Amygdala (tissue), 56 donors: ENCODE measurements at places on chromosomes 3 and 15.

DNA sequence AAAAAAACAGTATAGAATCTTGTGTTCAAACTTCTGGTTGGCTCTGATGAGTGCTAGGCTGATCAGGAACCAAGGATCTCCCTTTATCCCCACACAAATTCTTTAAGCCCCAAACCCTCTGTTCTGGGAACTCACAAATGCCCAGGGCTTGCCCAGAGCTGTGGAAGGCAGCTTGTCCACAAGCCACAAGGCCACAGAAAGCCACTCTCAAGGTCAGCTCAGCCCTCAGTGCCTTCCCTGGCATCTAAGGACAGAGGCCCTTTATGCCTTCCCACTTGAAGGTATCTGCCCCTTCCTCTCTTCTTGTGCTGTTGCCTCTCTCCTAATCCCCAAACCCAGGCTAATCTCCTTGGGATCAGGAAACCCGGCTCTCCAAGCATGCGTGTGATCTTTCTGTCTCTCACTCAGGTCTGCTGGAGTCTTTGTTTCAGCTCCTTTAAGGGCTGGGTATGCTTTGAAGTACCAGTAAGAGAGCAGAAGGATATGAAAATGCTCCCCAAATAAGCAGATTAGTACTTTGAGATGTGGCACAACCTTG is 145.0 kb upstream of the TRIM42 start:
- DNase-seq: no peak

- no peak for DNase-seq
These were observed 59.0 kb downstream of the CDCP1 start for GRCh38 chr3:45087155-45087554.

DNA sequence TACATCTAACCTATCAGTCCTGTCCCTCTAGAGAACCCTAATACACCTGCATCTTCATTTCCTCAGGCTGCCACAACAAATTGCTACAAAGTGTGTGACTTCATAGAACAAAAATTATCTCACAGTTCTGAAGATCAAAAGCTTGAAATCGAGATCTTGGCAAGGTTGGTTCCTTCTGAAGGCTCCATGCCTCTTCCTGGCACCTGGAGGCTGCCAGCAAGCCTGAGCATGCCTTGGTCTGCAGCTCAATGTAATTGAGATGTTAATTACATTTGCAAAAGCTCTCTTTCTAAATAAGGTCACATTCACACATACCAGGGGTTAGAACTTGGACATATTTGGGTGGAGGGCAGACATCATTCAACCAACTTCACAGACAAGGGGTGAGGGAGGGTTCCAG is 86.4 kb upstream of the ABHD17C start:
- no peak for DNase-seq

GRCh38 chr3:132164469-132165092 is 129.8 kb upstream of the CPNE4 start:
- DNase-seq: no peak

DNA sequence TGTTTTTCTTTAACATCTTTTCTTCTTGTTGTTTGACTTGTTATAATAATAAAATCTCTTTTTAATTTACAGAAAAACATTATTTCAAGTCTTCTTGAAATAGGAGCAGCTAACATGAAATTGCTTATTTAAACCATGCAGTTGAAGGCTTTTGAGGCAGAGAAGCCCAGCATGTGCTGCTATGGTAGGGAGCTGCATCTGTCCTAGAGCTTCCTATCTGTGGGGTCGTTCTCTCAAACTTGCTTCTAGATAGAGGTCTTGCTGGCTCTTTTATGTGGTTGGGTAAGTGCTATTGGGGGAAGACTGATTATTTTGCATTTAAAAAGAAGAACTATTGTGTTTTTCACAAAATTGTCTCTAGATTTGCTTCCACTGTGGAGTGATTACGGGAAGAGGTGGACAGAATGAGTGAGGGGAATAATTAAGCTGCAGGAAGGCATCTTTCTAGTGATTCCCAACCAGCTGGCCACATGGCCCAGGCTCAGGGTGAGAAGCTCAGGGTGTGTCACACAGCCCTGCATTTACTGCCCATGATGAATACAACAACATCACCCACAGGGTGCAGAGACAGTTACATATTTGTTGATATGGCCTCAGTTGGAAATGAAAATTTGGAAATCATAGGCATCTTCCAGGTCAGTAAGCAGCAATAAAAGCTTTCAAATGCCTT is 98.7 kb downstream of the CHST2 start:
- DNase-seq: no peak

GRCh38 chr3:195895078-195895860 is 13.1 kb downstream of the TNK2 start:
- no peak for DNase-seq

GRCh38 chr15:73522011-73522410 is 79.0 kb downstream of the REC114 start:
- no peak for DNase-seq

DNA sequence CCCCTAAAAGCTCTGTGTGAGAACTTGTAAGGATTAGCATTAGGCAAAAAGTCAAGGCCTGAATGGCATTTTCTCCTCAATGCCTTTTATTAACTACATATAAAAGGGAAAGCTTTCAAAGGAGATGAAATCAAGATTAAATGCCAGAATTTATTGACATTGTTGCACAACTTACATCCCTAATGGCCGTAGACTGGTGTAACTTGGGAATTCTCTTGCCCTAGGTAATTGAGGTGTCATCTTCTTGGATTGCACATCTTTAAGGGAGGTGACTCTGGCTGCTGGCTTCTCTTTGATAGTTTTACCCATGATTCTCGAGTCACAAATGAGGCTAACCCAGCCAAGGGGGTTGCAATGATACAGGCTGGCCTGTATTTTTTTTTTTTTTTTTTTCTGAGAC is 249.1 kb downstream of the TBL1XR1 start:
- DNase-seq: no peak

GRCh38 chr15:101019366-101019896 is 100.3 kb downstream of the LRRK1 start:
- no peak for DNase-seq

DNA sequence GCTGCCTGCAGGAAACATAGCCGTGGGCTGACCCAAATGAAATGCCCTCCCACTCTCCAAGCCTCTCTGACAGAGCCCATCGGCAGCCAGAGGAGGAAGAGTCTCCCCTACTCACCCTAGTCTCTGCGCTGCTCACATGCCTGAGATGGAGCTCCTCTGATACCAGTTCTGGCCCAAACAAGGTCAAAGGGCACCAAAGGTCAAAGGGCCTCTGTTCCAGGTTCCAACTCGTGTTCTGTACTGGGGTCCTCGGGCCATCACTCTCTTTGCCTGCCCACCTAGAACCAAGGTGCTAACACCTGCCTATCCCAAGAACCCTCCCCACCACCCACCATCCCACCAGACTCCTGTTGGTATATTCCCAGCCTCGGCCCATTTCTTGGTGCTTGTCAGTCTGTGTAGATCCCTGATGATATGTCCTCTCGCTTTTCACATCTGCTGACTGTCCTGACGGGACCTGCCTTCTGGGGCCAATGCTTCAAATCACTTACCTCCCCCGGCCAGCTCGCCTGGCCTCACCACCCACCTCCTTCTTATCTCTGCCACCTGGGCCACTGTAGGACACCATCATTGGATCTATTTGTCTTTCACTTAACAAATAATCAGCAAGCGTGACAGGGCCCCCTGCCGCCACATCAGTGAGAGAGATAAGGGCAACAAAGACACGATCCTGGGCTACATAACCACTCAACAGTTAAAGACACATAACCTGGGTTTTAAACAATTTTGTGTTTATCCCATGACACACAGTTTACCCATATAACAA is 90.4 kb downstream of the SRGAP3 start:
- no peak for DNase-seq

DNA sequence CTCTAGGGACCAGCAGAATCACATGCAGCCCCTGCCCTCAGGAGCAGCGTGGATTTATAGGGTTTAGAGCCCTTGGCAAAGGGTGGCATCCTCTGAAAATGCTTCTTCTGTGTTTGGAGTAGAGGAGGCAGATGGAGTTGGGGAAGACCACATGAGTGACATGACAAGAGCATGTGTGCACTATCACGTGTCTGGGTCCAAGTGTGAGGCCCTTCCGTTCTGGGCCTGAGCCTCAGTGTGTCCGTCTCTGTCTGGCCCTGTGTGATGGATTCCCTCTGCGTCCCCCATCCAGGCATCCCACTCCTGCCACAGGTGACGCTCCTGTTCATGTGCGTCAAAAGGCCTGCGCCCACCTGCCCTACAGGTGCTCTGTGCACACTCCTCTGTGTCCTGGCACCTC is 30.1 kb downstream of the FGD5 start:
- DNase-seq: no peak

- no peak for DNase-seq
These were observed 9.0 kb downstream of the ACKR4 start for GRCh38 chr3:132606085-132606484.

DNA sequence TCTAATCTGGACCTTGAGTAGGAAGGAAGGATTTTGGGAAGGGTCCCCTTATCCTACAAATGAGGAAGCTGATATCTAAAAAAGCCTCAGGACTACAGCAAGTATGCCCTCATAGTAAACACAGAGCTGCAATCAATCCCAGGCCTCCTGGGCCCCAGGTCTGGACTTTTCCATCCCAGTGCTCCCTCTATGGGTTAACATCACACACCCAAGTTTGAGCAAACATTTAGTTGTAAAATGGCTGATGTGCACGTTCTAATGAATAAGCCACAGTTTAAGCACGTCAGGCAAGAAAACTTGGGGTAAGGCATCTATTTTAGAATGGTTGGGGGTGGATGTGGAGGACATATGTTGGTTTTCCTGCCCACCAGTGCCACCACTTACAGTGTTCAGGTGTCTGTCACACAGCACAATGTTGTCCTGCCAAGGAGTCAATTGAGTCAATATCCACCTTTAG is 44.3 kb upstream of the UBE2E1 start:
- DNase-seq: no peak

DNA sequence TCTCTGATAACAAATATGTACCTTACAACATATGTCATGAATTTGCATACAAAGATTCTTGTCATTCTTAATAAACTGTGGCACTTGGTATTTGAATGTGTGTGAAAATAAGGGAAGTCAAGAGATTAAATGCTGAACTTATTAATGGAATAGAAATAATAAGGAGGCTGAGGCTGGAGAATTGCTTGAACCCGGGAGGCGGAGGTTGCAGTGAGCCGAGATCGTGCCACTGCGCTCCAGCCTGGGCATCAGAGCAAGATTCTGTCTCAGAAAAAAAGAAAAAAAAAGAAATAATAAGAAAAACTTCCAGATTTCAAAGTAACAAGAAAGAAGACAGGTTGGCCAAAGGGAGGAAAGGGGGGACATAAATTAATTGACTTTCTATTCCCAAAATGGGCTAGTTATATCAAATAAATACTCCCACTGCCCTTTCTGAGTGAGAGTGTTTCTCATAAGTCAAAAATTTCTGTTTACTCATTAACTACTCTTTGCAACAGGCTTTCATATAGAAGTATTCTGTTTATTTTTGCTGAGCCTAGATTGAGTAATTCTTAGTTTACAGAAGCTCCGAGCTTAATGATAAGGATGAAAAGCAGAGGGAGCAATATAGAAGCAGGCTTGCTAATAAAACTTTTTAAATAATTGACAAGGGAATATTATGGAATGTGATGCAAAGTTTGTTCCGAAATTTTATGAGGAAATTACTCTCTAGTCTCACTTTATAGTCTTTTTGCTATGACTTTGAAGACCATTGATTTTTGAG is 25.6 kb downstream of the KNG1 start:
- DNase-seq: no peak

- peak; percentile 92 for DNase-seq
These were observed 41.5 kb upstream of the MFGE8 start for GRCh38 chr15:88954431-88955277.

GRCh38 chr3:114272271-114272670 is 21.6 kb upstream of the TIGIT start:
- no peak for DNase-seq

GRCh38 chr3:197171481-197172067 is 126.8 kb downstream of the DLG1 start:
- no peak for DNase-seq

DNA sequence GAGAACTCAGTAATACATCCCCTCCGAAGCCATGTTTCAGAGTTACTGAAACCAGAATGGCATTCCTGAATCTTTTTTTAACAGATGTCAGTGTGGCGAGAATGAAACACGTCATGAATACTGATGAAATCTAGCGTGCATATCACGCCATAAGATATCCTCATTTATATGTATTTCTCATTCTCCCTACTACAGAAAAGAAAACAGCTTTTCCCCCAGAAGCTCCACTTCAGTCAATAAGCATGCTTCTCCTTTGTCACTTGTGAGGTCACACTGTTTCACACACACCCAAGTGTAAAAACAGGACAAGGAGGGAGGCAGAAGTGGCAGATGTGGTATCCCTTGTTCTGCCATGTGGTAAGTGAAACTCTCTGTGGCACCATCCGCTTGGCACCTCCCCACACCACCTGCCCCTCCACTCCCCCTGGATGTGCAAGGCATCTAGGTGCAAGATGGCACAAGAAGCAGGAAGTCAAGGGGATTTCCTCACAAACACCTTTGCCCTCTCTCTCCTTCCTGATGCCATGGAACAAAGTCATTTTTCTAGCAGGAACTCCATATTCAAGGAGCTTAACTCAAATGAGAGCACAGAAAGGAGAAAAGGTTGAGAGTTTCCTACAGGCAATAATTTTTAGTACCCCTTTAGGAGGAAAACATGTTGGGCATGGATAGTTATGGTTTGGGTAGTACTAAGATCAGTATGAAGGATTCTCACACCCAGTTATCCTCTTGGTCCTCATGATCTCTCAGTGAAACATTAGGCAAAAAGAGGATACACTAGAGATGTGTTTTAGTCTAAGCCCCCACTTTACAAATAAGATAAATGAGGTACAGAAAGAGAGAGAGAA is 47.5 kb upstream of the FRMD4B start:
- no peak for DNase-seq

- no peak for DNase-seq
These were observed 177.7 kb downstream of the THRB start for GRCh38 chr3:24316887-24317383.

DNA sequence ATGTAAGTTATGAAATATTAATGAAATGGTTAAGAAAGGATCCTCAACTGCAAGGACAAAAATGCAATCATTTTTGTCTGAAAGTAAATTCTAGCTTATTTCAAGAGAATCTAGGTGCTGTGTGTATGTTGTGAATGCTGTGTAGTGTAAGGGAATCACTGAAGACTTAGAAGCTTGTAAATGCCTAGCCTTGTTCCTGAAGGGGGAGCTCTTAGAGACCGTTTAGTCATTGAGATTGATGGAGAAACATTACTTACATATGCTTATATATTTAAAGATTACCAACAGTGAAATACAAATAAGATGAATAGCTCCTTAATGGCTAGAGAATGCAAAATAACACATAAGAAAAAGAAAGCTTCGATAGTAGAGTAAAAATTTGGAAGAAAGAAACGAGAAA is 67.9 kb downstream of the CNTN4 start:
- no peak for DNase-seq
